ENCODE measurements at places on chromosomes 6 and 20.
A peak's percentile ranks its signal among the peaks of the same experiment; 100 is the strongest.

DNA sequence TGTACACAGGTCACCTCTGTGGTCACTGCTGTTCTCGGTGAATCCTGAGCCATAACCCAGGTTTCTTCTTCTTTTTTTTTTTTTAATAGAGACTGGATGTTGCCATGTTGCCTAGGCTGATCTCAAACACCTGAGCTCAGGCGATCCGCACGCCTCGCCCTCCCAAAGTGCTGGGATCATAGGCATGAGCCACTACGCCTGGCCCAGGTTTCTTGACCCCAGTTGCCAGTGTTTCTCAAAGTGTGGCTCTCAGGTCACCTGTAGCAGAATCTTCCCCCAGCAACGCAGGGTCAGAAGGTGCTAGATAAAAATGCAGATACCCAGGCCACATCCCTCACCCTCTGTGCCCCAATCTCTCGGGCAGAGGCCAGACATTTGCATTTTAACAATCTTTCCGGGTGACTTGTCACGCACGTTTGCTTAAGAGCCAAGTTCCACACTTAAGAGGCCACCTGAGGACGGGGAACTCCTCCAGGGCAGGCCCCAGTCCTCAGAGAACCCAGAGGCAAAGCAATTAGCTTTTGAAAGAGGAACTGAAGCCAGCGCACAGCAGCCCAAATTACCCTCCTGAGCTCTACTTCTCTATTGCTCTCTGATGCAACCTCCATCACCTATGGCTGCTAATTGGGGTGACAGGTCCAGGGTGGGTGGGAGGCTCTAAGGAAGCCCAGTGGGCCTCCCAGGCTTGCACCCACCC is 81.8 kb downstream of the NFATC2 start:
- no peak for DNase-seq

DNA sequence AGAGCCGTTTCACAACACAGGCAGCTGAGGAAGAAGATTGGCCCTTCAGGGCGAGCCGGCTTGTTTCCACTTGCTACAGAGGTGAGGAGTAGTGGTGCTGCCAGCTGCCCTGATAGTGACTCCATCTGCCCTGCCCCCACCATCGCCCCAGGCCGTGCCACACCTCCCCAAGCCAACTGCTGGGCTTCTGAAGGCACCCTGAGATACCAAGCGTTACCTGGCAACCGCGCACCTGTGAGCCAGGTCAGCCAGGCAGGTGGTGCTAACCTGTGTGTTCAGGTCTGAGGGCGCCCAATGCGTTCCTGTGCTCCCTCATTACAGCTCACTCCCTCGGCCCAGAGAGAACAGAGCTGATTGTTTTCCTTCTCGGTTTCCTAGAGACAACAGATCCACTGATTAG is 299.1 kb upstream of the ID4 start:
- DNase-seq, result peak; percentile 98

GRCh38 chr6:7836371-7837026 is 74.1 kb downstream of the TXNDC5 start:
- DNase-seq, result no peak

DNA sequence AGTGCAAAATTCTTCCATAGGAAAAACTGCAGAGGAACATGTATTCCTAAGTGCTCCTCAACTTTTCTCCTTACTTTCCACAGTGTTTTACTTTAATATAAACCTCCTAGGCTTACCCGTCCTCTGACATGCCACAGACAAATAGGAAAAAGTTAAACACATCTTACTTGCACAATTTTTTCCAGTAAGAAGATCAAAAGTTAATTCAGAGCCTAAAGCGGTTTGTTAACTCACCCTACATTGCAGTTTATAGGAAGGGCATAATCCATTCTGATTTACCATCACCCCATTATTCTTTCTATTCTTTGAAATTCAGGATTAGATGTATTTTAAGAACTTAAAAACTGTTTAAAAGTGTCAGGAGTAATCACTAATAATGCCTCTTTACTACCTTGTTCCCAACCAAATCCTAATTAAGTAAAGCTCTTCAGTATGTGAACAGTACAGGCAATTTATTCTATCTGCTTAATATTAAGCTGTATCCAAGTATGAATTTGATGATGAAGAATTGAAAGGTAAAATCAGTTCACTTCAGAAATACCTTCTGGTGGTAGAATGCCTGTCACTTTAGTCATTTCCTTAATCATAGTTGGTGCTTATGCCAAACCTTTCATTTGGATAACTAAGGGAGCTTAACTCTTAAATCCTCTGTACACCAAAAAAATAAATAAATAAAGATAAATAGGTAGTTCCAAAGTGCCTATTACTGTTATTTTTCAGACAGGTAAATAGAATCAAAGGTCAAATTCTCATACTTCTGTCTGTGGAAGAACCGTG is 292.0 kb downstream of the ALDH8A1 start:
- no peak for DNase-seq

- no peak for DNase-seq
Observed at GRCh38 chr6:56620229-56620868, 22.3 kb downstream of the DST start.

- no peak for DNase-seq
Observed at GRCh38 chr6:13794184-13794583, 20.2 kb downstream of the MCUR1 start.

- no peak for DNase-seq
Observed at GRCh38 chr6:52457096-52457495, 37.0 kb downstream of the EFHC1 start.

DNA sequence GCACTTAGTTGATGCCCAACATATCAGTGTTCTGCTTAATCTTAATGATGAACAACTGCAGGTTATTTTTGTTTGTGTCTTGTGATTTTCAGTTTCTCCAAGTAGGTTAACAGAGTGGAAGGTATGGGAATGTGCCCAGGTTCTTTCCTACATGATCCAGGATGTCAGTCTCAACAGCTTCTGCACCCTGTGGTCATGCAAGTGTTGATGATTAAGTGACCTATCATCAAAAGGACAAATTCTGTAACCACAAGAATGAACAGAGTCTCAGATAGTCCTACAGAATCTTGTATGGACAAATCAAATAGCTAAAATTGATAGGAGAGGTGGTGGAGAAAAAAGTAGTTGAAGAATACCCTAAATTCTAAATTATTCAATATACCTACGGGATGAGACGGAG is 26.1 kb downstream of the MAN1A1 start:
- DNase-seq, result no peak

GRCh38 chr20:18166950-18167349 is 29.3 kb downstream of the KAT14 start:
- DNase-seq, result no peak

- DNase-seq, result no peak
Observed at GRCh38 chr6:6927521-6928361, 180.0 kb upstream of the RREB1 start.

- DNase-seq, result peak; percentile 71
Observed at GRCh38 chr20:17228624-17229061, 1.8 kb downstream of the PCSK2 start.

- no peak for DNase-seq
Observed at GRCh38 chr20:24958506-24959385, 9.7 kb downstream of the CST7 start.

DNA sequence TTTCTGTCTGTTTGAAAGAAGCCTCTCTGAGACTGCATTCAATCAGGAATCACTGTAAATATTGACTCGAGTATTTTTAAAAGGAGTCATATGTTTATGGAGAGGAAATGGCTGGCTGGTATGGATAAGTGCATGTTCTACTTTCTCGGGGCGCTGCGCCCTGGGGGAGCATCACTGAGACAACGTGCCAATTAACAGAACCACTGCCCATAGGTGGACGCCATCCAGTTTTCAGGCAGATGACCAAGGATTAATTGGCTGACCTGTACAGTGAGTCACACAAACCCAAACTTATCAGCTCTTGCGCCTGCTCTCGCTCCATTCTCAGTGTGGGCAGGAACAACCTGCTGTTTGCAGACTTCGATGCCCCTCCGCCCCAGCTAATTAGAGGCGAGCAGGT is 571.2 kb downstream of the QKI start:
- no peak for DNase-seq

DNA sequence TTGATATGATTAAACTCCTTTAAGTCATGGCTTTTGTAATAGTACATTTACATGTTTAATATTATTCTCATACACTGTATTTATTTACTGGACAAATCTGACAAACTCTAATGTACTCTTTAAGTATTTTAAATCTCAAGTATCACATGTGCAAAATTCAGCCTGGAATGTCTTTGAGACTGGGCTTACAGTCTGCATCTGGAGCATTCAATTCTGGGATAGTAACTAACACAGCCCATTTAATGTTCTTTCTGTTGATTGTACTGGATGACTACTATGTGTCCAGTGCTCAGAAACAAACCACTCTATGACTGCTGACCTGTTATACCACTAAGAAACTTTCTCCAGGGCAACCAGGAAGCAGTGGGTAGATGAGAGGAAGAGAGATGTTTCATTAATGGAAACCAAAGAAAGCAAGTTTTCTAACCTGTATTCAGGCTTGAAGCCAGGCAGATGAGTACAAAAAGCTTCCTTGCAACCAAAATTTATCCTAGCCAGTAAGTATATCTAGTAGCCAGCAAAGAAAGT is 26.8 kb downstream of the FBXL4 start:
- DNase-seq, result no peak

- DNase-seq, result peak; percentile 93
Observed at GRCh38 chr6:3228046-3228671, 706 bp upstream of the TUBB2B start.

- DNase-seq, result no peak
Observed at GRCh38 chr20:2093159-2093781, 8.4 kb upstream of the STK35 start.

DNA sequence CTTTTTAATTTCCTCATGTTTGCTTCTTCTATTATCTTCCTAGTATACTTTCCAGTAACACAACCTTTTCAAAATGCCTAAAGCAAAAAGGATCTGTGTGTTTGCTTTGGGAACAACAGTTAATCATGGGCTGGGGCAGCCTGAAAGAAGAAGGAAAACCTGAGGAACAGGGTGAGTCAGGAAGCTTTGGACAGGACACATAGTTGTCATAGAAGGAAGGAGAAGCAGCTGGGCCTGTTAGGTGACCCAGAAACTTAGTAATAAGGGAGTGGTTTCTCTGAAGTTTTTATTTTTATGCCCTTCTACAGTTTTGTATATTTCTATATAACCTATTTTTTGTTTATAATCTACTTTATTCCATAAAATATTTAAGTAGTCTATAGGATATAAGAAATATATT is 61.4 kb downstream of the CD24 start:
- no peak for DNase-seq

DNA sequence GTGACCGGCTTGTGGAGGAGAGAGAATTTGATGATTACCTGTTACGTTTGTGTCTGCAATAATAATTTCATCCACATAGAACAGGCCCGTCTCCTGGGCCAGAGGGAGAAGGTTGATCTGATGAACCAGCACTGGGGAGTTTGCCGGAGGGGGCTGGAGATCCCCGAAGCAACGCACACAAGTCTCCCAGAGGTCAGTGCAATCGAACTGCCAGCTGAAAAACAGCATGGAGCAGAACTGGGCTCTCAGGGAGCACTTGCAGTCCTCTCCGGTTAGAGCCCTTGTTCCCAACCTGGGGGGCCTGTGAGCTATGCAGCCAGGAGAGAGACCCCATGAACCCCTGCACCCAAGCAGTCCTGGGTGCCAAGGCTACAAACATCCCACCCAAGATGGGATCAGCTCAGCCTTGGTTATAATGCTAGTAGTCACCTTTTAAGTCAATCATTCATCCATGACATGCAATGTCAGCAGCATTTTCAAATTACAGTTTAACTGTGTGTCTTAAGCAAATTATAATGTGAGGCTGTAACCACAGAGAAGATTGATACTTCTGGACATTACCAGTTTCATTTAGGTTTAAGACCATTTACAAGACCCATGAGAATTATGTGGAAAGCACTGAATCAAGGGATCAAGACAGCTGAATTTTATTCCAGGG is 34.2 kb downstream of the PKHD1 start:
- DNase-seq, result no peak

- no peak for DNase-seq
Observed at GRCh38 chr6:18493382-18493891, 106.3 kb downstream of the RNF144B start.

- DNase-seq, result peak; percentile 24
Observed at GRCh38 chr6:36596356-36596755, 2.2 kb downstream of the SRSF3 start.

DNA sequence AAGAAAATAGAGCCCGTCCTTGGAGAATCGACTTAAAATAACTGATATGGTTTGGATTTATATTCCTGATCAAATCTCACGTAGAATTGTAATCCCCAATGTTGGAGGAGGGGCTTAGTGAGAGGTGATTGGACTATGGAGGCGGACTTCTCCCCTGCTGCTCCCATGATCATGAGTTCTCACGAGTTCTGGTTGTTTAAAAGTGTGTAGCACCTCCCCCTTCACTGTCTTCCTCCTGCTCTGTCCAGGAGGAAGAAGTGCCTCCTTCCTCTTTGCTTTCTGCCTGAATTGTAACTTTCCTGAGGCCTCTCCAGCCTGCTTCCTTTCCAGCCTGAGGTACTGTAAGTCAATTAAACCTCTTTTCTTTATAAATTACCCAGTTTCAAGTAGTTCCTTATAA is 529.2 kb downstream of the HAO1 start:
- no peak for DNase-seq

- no peak for DNase-seq
Observed at GRCh38 chr6:35365594-35366203, 23.3 kb downstream of the PPARD start.

- DNase-seq, result no peak
Observed at GRCh38 chr6:159438106-159438505, 254.9 kb downstream of the SOD2 start.

All from NCI-H2081 (cell line).